Tibial nerve (tissue), 4 donors: ENCODE measurements at places on chromosomes 3 and 15.
A peak's percentile ranks its signal among the peaks of the same experiment; 100 is the strongest.

GRCh38 chr3:127849368-127849767 lies 27.1 kb upstream of the MGLL start:
- no peak for DNase-seq

DNA sequence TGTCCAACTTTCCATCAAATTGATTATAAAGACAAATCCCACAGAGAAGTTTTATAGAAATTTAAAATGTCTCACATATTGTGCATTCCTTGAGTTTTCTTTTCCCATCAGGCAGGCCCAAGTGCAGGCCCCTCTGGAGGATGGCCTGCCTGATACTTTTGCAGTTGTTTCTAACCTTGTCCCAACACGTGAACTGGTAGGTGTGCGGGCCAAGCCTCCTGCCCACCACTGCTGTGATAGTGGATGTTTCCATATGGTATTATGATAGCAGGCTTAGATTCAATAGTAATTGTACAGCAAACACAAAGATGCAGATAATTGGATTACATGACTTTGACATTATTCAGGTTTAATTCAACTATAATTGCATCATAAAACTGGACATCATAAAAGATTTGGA lies 1.4 kb downstream of the P2RY12 start:
- DNase-seq, result no peak

DNA sequence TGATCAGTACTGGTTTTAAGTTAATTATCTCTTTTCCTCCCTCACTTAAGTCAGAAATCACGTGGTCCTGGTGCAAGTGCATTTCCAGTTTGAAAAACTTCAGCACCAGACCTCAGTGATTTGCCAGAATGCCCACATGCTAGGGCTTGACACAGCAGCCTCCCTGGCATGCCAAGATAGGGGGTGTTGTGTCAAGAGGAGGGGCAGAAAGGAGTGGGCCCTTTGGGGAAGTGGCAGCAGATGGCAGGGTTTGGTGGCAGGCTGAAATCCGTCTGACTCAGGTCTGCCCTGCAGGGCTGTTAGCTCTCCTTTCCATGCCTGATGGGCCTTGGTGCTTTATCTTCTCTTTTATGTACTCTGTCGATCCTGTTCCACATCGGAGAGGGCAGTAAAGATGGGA lies 23.4 kb downstream of the PXK start:
- no peak for DNase-seq

DNA sequence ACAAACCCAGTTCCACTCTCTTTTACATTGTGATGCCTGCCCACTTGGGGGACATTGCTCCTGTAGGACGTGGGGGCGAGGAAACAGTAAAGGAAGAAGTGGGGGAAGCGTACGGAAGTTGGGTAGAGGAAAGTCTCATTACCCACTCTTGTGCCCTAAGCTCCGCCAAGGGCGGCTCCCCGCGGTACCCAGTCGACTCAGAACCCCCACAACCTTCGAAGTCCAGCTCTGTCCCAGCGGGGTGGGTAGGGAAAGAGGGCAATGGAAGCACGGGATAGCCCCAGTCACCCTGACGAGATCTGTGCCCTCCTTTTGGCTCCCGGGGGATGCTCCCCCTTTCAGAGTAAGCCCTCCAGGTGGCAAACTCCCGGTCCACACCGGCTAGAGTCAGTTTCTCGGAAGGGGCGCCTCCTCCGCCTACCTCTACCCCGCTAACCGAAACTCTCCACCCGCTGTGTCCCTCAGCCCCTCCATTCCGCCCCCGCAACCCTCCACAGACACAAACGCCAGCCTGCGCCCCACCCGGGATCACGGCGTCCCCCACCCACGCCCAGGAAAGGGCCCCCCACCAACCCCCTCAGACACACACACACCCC lies 527 bp downstream of the CSNK1G1 start:
- no peak for DNase-seq

DNA sequence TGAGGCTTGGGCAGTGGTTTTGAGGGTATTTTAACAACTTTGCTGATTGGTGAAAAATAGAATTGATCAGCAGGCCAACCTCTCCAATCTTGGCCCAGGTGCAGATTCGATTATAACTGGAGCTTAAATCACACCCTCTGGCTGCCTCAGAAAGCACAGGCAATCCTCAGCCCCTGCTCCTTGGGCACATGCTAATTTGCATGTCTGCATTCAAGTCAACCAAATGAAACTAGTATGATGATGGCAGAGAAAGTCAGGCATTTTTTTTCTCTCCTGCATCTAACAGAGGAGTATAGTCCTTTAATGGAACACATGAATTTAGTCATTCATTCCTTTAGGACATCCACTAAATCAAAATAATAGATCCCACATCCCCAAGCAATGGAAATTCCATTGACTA lies 16.8 kb upstream of the NMNAT3 start:
- no peak for DNase-seq

- DNase-seq, result no peak
Measured at GRCh38 chr15:38899300-38899699, 334.7 kb upstream of the RASGRP1 start.

GRCh38 chr15:88113613-88114308 lies 142.8 kb downstream of the NTRK3 start:
- DNase-seq, result no peak

DNA sequence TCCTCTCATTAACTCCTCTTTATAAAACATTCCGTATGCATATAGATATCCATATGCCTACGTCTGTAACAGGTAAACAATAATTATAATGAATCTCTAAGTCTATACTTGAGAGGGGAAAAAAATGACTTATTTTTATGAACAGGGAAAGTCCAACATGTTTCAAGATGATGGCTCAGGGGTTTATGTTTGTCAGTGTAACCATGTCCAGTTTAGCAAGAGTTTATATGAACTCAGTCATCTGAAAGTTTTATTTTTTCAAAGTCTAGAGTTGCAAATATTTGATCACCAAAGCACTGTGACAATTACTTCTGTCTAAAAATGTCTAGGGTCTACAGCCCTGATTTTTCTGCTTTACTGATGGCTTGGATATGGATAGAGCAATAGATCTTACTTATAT lies 559.4 kb upstream of the KCNMB2 start:
- DNase-seq, result no peak

GRCh38 chr3:57556459-57557084 lies 498 bp downstream of the PDE12 start:
- no peak for DNase-seq

DNA sequence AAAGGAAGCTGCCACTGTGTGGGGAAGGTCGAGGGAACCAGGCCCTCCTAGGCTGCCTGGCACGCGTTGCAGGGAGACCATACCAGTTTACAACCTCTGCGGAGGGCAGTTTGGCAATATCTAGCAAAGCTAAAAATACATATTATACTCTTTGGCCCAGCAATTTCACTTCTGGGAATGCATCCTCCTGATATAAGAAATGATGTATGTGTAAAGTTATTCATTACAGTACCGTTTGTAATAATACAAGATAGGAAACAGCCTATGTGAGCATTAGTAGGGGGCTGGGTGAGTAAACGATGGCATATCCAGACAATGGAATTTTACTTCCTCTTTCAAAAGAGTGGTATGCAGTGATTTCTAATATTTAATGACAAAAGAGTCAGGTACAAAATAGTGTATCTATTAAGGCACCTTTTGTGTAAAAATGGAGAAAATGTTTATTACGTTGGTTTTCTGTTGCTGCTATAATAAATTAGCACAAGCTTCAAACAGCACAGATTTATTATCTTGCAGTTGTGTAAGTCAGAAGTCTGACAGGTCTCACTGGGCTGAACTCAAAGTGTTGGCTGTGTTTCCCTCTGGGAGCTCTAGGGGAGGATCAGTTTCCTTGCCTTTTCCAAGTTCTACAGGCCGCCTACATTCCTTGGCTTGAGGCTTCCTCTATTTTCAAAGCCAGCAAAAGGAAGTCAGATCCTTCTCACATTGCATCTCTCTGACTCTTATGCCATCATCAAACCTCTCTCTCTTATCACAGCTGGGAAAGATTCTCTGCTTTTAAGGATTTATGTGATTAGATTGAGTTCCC lies 9.0 kb downstream of the APOD start:
- no peak for DNase-seq

DNA sequence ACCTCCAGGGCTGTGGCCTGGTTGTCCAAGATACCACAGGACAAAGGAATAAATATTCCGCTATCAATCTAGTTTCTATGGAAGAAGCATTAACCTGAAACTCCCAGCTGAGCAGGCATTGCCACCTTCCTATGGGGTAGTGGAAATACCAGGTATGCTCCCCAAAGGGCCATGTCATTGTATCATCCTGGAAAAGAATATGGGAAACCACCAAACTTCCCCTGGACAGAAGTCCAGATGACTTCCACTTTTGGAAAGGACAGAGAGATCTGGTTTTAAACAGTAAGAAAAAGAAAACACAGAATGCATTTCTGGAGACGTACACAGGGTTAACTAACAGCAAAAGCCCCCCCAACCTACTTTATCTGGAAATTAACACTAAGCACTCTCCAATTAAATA lies 100.2 kb downstream of the RFTN1 start:
- no peak for DNase-seq

DNA sequence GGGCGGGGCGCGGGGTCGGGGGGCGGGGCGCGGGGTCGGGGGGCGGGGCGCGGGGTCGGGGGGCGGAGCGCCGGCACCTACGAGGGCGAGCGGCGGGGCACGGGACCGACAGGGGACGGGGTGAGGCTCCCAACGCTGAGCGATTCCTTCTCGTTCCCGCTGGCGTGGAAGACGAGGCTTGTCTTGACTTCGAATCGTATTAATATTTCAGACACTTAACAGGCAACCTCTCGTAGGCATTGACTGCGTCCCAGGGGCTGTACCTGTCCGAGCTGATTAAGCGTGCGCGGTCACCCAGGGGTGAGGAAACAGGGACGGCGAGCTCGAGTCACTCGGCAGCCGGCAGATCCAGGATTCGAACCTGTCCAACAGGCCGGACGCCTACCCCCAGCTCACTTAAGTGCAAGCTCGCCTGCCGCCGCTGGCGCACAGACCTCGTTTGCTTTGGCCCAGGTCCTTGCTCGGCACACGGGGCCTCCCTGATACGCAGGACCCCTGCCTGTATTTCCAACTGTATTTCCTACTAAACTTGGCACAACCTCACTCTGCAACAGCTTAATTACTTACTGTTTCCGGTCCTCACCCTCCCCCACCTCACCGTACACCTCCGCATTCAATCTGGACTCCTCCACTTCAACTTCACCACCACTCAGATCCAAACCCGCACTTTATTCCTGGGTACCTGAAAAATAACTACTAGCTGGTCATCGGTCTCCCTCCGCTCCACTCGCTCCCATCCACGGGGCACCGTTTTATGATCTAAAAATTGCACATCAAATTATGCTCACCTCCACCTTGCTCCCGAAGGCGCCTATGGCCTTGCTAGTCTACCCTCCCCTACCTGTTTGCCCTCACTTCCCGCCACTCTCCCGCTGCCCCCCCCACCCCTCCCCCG lies 722 bp upstream of the ZXDC start:
- DNase-seq, result peak; percentile 47

- no peak for DNase-seq
Measured at GRCh38 chr15:77070180-77070494, 772 bp downstream of the TSPAN3 start.

DNA sequence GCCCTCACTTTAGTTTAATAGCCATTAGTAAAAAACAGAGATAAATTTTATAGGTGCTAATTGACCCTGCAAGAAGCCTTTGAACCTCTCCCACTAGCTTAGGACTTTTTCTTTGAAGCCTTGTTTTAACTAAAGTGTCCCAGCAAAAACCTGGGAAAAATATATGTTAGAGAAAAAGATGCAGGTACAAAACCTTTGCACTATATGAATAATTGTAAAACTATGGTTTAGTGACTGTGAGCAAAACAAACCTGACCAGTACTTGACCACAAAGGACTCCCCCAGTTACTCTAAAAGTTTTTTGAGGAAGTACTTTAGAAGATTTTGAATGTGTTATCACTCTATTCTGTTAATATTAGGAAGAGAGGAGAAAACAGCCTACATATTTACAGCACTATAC lies 123.3 kb upstream of the TP63 start:
- no peak for DNase-seq

DNA sequence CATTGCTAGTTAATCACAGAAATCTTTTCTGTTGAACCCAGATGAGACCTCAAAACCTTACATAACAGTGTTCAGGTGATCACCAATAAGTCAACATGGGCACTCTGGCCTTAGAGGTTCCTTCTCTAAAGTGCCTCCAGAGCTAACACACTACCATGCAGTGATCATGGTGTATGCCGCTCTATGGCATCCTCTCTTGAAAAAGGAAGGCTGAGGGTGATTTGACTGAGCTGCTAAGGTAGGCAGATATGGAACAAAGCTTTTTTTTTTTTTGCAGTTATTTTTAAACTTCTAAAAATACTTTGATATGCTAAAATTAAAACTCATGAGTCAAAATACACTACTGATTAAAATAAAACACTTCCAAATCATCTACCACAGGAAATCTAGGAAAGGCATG lies 46.0 kb downstream of the IGF2BP2 start:
- no peak for DNase-seq

DNA sequence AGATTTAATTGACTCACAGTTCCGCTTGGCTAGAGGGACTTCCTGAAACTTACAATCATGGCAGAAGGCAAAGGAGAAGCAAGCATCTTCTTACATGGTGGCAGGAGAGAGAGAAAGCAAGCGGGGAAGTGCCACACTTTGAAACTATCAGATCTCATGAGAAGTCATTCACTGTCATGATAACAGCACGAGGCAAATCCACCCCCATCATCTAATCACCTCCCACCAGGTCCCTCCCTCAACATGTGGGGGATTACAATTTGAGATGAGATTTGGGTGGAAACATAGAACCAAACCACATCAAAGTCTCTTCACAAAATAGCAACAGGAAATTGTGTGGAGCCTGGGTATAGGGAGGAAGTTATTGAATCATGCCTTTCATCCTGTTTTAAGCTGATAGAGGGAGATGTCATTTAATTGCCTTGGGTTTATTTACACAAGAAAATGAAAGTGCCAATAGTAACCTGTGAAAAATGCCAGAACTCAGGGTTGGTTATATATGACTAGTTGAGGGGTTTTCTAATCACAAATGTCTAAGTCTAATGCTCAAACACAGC lies 624.8 kb upstream of the LMCD1 start:
- DNase-seq, result no peak

DNA sequence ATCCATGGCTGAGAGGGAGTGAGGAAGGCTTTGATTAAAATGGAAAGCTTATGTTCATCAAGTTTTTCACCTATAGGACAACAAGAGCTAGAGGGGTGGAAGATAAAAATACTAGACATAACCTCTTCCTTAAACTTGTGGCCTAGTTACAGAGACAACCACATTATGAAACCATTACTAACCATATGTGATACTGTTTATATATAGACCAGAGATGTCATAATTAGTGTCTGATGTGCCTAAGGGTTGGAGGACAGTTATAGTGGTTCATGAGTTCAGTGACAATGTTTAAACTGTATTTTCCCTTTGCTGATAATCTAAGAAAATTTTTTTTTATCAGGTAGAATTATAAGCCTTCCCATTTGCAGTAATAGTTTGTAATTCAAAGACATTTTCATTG lies 23.7 kb downstream of the PHLDB2 start:
- no peak for DNase-seq

DNA sequence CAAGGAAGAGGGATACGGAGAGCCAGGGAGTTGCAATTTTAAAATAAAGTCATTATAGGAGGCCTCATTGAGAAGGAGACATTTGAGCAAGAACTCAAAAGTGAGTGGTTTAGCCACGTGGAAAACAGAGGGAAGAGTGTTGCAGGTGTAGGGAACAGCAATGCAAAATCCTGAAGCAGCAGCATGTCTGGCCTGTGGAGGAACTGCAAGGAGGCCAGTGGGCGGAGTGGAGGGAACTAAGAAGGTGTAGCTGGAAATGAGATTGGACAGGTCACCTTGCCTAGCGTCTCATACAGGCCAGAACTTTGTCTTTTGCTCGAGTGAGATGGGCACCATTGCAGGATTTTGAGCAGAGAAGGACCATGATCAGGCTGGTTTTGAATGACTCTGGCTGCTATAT lies 34.9 kb downstream of the SAXO2 start:
- DNase-seq, result no peak

GRCh38 chr3:9222956-9223639 lies 26.3 kb downstream of the SRGAP3 start:
- DNase-seq, result no peak
